ENCODE measurements at places on chromosomes 2 and 18.

- DNase-seq = no peak
These were observed 171.6 kb downstream of the ANAPC1 start for GRCh38 chr2:111712361-111712760.

DNA sequence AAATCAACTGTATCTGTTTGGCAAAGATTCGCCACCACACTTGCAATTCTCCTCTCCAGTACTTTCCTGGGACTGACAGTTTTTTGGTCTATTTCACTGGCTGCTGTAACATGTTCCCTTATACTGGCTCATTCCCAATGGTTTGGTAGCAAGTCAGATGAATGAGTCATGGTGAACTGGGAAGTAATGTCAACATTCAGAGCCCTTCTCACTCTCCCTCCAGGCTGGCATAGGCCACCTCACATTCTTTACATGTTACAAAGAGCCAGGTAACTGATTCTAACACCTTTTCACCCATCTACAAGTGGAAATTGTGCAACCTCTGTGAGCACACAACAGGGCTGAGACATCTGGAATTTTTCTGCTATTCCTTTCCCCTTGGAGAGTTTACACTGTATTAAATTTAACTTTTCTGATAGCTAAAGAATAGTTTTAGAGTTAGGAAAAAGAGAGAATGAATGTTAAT, 111.3 kb upstream of the TLK1 start:
- DNase-seq = no peak

GRCh38 chr2:8704906-8705305, 23.1 kb downstream of the ID2 start:
- DNase-seq = no peak

DNA sequence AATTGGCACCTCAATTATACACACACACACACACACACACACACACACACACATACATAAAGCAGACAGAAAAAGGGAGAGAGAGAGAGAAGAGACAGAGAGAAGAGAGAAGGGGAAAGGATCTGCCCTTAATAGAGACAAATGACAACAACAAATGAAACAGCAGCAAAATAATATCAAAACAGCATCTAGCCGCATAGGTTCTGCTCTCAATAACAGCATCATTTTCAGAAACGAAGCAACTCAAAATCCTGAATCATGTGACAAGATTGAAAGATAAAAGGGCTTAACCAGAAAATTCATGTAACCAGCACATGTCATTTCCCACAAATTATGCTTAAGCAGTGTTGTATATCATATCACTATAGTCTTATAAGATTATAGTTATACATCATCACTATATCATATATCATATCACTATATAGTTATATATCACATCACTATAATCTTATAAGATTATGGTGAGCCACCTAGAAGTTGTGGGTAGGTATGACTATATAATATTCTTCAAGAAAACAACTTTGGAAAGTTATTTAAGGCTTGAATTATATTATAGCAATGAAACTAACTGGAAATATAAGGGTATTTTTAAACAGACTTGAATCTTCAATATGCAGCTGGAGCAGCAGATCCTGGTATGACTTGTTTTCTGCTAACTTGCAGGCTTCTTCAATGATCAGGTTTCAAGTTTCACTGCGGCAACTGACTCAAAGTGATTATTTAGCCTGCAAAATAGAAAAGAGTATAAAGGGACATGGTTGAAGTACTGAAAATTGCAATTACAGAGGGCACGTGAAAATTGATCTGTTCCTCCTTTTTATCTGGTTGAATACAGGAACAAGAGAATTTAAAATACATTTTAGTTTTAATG, 16.1 kb upstream of the VPS54 start:
- DNase-seq = no peak

DNA sequence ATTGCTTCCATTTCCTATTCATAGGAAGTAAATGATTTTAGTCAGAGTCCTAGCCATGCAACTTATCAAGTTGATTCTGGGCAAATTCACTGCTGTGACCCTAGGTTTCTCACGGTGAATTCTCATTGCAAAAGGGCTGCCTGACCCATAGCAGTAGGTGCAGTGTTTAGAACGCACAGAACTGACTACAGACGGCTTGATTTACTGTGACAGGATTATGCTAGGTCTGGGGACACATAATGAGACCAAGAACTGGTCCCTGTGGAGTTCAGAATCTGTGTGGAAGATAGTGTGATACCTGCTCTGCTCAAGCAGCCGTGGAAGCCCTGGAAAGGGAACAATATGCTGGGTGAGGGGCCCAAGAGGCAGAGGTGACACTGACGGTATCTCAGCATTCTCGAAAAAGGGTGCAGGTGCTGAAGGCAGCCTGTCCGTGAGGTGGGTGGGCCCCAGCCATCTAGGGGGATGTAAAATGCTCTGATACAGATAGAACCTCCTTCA, 46.4 kb downstream of the ABCG8 start:
- no peak for DNase-seq

GRCh38 chr2:174846941-174847938, 83.0 kb upstream of the CHRNA1 start:
- no peak for DNase-seq

- no peak for DNase-seq
These were observed 243.0 kb downstream of the RPRM start for GRCh38 chr2:153235516-153235915.

DNA sequence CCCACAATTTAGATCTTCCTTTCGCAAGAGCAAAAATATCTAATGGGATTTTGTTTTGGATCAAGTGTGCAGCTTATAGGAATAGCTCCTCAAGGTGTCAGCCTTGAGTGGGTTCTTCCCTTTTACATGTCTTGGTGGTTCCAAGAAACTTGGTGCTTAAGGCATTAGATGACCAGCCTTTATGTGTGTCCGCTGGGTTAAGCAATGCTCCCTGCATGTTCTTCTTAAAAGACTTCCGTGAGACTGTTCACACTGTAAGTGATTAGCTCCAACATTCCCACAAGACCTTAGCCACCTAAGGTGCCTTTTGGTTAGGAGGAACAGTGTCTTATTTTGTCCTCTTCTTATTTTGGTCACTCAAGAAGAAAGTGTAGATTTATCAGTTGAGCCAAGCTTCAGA, 44.3 kb upstream of the GPR39 start:
- DNase-seq = no peak

DNA sequence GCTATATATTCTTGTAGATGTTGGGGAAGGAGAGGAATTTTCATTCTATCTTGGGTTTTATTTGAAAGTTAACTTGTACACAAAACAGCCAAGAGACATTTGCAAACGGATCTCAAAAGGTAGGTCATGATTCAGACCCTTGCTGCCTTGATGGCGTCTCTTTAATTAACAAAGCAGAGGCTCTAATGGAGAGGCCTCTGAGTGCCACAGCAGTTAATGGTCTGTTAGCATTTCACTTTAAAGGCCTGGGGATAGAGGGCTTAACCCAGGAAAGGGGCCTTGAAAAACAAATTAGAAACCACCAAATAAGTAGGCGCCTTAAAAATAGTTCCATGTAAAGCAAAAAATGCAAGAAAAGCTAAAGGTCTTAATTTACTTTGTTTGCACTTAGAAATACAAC, 836.9 kb upstream of the CELF4 start:
- DNase-seq = no peak

DNA sequence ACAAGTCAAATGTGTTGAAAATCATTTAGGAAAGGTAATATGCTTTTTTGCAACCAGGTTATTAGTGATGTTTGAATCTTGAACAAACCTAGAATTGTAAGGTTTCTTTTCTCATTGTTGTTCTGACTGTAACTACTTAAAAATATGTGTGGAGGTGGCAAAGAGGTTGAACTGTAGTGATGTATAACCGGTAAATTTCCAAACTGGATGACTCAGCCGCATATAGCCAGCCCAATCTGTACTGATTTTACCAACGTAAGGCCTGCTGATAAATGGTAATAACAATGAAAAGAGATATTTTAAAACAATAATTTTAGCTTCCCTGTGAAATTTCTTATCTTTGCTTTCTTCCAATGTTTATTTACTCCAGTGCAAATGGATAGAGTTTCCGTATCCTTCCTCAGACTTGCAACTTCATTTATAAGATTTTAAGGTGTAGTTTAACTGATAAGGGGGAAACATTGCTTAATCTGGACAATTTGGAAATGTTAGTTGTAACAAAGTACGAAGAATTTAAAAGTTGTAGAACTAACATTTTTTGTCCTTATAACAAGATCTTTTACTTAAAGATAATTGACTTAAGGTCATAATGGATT, 1170.4 kb upstream of the ZEB2 start:
- no peak for DNase-seq

- no peak for DNase-seq
These were observed 45.7 kb upstream of the C2orf74 start for GRCh38 chr2:61116302-61116701.

- peak; percentile 70 for DNase-seq
These were observed 43.3 kb upstream of the PLB1 start for GRCh38 chr2:28452534-28453081.

DNA sequence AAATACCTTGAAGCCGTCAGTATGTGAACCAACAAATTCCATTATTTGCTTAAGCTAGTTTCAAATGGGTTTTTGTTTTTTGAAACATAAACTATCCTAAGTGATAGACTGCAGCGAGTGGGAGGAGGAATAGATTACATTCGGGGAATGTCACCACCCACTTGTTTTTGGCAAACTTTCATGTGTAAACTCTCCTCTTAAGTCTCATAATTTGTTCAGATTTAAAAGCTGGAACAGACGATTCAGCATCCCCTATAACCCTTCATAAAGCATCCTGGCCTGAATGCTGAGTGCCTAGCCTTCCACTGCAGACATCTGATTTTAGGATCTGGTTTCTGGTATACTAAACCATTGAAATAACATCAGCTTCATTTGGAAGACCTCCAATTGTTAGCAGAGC, 51.0 kb downstream of the CPO start:
- no peak for DNase-seq

DNA sequence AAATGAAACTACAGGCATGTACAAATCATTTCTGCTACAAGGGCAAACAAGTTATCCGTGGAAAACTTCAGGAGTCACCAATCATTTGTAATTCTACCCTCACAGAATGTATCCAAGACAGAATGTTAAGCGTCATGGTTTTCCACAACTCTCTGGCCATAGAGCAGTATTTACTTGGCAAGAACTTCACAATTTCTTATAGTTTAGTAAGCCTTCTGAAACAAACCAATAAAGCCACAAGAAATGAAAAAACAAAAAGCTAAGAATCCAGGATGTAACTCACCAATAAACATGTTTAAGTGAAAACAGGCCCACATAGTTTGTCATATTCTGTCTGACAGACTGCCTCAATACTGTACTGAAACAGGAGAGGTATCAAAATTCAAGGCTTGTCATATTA, 70.3 kb downstream of the LNPK start:
- no peak for DNase-seq

GRCh38 chr2:47375307-47375706, 27.6 kb upstream of the MSH2 start:
- DNase-seq = no peak

DNA sequence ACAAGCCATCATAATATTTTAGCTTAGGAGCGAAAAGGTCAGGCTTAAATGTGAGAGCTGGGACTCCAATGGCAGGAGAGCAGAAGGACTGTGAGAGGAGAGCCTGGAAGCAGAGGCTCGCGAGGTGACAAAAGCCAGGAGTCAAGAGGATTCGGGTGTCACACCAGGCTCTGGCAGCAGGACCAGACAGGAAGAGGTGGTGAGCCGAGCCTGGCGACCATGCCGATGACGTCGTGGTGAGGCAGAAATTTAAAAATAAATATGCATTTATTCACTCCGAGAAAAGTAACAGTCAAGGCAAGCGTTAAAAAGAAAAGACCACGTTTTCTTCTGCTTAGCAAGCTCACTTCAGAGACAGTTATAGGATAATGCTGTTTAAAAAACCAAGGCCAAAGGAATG, 31.3 kb upstream of the ZNF236 start:
- no peak for DNase-seq

GRCh38 chr2:27566628-27567027, 16.2 kb upstream of the ZNF512 start:
- DNase-seq = no peak

DNA sequence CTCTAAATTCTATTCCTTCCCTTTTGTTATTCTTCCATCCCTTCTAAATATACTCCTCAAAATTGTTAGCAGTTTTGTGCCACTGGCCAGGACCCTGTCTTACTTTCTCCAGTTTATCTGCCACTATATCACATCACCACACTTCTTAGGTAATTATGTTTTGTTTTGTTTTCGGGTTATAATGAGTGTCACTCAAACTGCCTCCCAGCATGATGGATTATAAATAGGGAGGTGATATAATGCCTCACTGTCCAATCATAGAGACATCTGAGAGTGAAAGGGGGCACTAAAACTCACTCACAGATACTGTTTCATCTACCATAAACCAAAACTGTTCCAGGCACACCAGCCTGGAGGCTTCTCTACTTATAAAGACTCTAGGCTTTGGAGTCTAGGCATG, 3.5 kb downstream of the RSAD2 start:
- DNase-seq = no peak

GRCh38 chr2:219477815-219478214, 20.9 kb upstream of the GMPPA start:
- DNase-seq = no peak

- DNase-seq = no peak
These were observed 79.7 kb downstream of the MDH1 start for GRCh38 chr2:63668466-63668865.

DNA sequence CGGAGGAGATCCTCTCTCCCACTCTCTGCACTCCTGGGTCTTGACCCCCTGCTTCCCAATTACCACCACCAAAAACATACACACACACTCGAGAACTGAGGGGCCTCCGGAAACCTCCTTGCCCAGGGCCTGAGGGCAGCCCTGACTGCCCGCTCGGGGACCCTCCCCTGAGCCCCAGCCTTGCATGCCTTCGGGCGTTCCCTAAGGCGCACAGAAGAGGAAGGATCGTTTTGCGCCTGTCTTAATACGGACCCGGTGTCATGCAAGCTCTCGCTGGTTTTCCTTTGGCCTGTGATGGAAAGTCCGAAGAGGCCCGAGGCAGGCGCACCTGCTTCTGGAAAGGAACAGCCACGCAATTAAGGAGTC, 19.8 kb downstream of the POU3F3 start:
- DNase-seq = no peak

- no peak for DNase-seq
These were observed 161.6 kb downstream of the BCL11A start for GRCh38 chr2:60391649-60392375.

GRCh38 chr2:143730953-143731260, 601.7 kb downstream of the ARHGAP15 start:
- no peak for DNase-seq

DNA sequence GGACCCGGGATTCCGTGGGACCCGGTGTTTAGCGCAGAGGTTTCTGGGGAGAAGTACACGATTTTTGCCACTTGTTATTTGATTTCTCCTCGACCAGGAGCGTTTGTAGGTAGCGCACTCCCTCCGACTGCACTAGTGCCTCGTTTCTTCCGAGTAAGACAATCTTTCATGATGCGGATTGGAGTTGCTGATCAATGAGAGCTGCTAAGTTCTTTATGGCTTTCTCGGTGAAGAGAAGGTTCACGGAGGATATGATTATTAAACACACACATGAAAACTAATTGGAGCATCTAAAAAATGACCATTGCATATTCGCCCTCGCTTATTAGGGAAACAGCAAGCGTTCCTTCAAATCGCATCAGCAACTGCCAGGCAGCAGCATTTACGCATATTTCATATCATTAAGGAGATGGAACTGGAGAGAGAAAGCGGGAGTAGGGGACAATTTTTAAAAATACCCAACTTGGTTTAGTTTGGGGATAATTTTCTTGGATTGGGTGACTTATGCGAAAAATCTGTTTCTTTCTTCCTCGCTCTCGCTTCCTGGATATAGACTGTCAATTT, 616 bp downstream of the EML6 start:
- no peak for DNase-seq

GRCh38 chr2:174338671-174339560, 4.2 kb downstream of the SP9 start:
- DNase-seq = no peak

Measured in stimulated activated CD8-positive, alpha-beta memory T cell treated with anti-CD3 and anti-CD28 coated beads, Interleukin-2, amount 100 ng/mL, for 48 hours (primary cell).